ENCODE measurements at places on chromosomes 1 and 21.
A peak's percentile ranks its signal among the peaks of the same experiment; 100 is the strongest.

GRCh38 chr1:192669174-192669573, 33.2 kb downstream of the RGS13 start:
- DNase-seq: no peak

- peak; percentile 41 for DNase-seq
Observed at GRCh38 chr1:110554871-110555801, 36.2 kb upstream of the KCNA10 start.

DNA sequence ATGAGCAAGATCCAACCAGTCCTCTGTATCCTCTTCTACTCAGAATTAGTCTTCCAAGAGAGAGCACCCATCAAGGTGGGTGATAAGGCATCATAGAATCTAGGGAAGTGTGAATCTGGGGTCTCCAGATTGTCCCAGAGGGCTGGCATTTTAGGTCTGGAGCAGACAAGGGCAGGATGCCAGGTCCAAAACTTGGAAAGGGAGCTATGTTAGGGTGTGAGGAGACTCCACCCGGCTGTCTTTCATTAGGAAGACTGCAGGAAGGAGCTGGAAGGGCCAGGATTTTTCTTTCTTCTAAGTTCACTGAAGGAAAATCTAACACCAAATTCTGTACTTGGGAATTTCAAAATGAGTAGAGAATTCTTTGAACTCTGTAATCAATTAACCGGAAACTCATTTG, 86.1 kb upstream of the BMP8A start:
- peak; percentile 57 for DNase-seq

GRCh38 chr1:167984886-167985489, 48.1 kb upstream of the MPC2 start:
- no peak for DNase-seq

GRCh38 chr1:220882061-220882891, 3.0 kb downstream of the HLX start:
- DNase-seq: peak; percentile 76

GRCh38 chr1:43585557-43585956, 54.9 kb downstream of the PTPRF start:
- DNase-seq: no peak

DNA sequence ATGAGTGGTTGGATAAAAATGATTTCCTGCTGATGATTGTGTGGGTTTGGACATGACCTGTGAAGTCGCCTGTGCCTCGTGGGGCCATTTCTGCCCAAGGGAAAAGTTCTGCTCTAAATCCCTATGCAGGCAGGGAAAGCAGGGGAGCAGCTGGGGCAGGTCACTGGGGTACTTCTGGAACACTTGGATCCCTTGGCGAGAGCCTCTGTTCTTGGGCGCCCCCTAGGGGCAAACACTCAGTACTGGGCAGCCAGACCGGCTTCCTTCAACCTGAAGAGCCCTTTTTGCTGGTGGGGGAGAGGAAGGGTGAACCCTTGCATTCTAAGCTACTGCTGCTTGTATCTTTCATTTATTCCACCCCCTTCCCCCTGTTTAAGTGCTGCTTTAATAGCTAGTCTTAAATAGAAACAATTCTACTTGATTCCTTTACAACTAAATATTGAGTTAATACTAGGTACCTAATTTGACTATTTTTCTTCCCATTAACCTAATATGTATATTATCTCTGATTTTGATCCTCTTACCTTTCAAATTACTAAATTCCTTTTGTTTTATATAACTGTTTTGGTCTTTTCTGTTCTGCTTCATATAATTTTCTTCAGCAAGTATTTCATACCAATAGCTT, 5.1 kb upstream of the CLEC20A start:
- peak; percentile 57 for DNase-seq

- no peak for DNase-seq
Observed at GRCh38 chr21:17540530-17540929, 27.7 kb downstream of the CXADR start.

Data from muscle of leg (tissue), 16 donors.